ENCODE measurements at places on chromosomes 3 and 15.

- no peak for DNase-seq
These were observed 1.6 kb downstream of the FBXL22 start for GRCh38 chr15:63598473-63599400.

DNA sequence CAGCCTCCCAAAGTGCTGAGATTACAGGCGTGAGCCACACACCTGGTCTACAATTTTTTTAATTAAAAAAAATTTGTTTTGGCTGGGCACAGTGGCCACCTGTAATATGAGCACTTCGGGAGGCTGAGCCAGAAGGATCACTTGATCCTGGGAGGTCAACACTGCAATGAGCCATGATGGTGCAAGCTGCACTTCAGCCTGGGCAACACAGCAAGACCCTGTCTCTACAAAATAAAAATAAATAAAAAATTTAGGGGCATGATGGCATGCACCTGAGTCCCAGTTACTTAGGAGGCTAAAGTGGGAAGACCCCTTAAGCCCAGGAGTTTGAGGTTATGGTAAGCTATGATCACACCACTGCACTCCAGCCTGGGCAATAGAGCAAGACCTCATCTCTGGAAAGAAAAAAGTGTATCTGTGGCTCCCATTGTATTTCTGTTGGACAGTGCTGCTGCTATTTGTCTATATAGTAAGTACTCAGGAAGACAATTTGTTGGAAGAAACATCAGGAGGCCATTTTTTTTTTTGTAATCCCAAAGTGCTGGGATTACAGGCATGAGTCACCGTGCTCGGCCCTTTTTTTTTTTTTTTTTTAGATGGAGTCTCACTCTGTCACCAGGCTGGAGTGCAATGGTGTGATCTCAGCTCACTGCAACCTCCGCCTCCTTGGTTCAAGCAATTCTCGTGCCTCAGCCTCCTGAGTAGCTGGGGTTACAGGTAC lies 27.5 kb upstream of the SH3BP5 start:
- peak; percentile 51 for DNase-seq

DNA sequence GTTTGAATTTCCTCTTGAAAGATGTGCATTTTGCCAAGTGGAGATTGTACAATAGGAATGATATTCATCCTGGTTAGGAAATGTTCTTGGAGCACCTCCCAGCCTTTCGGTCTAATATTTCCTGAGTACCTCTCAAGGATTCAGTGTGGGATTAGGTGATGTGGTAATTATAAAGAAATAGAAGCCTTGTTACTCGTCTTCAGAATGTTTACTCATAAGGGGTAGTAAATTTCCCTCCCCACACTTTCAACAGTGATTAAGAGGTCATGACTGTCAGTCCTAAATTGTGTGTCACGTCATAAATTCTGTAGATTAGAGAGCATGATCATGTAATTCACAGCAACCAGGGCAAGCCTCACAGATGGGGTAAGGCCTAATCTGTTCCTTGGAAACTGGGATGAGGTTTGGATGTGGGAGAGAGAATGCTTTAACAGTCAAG lies 633.1 kb upstream of the TBL1XR1 start:
- peak; percentile 98 for DNase-seq

- peak; percentile 64 for DNase-seq
These were observed 42.6 kb upstream of the TMCO5A start for GRCh38 chr15:37891766-37892368.

DNA sequence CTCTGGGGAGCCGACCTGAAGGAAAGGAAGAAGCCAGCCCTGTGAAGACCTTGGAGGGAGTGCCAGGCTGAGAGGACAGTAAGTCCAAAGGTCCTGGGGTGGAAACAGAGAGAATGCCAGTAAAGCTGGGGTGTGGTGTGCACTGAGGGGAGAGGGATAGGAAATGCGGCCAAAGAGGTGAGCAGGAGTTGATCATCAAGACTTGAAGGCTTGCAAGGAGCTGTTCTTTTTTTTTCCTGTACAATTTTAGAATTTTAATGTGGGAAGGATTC lies 73.8 kb downstream of the SYNPR start:
- no peak for DNase-seq

DNA sequence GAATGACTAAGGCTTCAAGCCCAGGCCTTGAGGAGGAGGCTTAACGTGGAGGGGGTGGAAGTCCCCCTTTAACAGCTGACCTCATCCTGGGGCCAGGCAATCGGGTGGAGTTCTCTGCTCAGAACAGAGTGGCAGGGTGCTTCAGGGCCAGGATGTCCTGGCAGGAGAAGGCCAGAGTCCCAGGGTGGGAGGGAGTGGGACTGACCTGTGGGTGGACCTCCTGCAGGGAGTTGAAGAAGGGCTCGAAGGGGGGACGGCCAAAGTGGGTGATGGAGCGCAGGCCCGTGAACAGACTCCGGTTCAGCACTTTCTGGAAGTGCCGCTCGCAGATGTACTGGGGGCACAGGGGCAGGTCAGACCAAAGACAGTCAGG lies 19.6 kb downstream of the DUOX2 start:
- DNase-seq, result no peak

DNA sequence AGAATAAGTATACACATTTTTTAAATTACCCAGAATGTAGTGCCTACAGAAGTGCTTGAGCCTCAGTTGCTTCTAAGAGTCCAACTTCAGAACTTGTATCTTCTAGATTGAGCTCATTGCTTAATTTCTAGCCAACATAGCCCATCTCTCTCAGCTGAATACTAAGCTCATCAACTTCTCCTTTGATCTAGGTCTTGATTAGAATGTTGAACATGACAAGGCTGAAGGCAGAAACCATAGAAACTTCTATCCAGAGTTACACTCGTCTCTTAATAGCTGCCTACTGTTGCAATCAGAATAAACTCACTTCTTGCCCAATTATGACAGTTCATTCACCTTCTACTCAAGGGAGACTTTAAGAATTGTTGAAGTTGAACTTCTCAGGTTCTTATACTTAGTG lies 327.3 kb upstream of the THBS1 start:
- DNase-seq, result no peak

DNA sequence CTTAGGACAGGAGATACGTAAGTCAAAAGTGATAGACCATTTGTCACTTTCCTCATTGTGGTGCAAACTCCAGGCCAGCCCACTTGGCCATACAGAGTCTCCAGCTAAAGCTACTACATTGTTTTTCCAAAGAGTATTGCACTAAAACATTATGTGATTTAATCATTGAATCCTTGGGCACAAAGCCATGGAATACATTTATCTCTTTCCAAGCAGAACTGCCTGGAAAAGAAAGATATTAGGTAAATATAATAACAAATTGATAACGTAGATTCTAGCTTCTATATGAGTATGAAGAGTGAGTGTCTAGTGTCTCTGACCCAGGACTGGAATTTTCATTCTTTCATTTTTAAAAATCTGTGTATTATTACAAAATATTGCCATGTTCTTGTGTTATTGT lies 863.7 kb upstream of the SEMA6D start:
- DNase-seq, result no peak

GRCh38 chr3:170055209-170055608 lies 17.4 kb downstream of the GPR160 start:
- peak; percentile 44 for DNase-seq

DNA sequence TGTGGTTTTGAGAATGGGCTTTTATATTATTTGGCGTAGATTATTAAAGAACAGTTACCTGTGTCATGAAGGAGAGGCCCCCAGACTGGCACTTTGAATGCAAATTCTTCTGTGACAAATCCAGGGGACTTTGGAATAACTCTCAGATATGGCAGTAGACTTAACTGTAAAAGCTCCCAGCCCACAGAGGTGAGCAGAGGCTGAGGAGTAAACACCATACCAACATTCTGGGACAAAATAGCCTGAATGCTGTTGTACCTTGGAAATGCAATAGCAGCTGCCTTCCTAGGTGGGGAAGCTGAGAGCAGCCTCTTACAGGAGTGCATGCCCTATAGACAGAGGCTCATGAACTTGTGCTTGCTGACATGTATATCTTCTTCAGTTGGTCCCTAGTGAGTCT lies 187.6 kb upstream of the CTDSPL start:
- DNase-seq, result no peak

- peak; percentile 45 for DNase-seq
These were observed 20.5 kb upstream of the ENTPD3 start for GRCh38 chr3:40366203-40367162.

- DNase-seq, result no peak
These were observed 197.0 kb upstream of the KCNH8 start for GRCh38 chr3:18951333-18951732.

DNA sequence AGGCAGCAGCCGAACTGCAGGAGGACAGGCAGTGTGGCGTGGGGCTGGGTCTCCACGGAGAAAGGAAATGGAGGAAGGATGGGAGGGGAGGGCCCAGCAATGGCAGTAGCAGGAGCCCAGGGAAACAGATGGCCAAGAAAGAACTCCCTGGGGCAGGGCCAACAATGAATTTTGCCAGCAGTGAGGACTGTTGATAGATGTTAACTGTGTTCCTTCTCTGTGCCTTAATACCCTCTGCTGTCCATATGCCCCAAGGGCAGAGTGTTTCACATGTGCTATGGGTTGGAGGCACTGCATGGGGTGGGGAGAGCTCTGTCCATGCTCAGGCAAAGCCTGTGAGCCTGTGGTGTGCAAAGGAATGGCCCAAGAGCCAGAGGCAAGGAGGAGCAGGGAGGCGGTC lies 70.8 kb upstream of the POMGNT2 start:
- DNase-seq, result no peak

DNA sequence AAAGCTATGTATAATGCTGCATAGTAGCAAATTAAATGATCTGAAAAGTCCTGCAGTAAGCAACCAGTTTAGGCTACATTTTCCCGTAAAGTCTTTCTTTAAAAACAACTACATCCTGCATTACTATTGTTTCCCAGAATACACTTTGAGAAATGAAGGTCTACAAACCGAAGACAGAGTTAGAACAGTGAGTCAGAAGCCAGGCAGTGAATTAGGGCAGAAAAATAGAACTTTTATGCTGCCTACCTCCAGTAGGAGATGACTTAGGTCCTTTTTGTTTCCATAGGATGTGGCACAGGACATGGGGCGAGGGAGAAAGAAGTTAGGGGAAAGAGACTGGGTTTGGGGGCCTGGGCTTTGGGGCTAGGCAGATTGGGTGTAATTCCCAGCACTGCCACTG lies 127.3 kb downstream of the PPM1L start:
- DNase-seq, result no peak

- DNase-seq, result peak; percentile 63
These were observed 43.0 kb downstream of the ABHD5 start for GRCh38 chr3:43733459-43734384.

DNA sequence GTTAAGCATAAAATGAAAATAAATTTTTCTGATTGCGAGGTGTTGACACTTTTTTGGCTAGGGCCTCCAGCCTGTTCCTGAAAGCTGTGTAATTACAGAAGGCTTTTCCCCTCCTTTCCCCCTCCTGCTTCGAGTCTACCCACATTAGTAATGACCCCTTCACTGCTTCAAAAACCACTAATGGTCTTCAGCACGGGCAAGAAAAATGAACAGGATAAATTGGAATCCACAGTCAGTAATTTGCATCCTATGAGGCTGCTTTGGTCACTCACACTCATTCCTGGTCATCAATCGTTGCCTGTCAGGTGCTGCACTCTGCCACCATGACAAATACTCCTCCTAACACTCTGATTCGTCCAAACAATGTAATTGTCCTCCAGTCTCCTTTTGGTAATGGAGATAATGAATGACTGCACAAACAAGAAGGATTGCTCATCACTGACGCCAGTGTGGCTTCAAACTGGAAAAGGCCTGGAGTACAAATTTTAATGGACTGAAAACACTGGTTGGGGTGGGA lies 148.6 kb downstream of the MEIS2 start:
- DNase-seq, result peak; percentile 97

DNA sequence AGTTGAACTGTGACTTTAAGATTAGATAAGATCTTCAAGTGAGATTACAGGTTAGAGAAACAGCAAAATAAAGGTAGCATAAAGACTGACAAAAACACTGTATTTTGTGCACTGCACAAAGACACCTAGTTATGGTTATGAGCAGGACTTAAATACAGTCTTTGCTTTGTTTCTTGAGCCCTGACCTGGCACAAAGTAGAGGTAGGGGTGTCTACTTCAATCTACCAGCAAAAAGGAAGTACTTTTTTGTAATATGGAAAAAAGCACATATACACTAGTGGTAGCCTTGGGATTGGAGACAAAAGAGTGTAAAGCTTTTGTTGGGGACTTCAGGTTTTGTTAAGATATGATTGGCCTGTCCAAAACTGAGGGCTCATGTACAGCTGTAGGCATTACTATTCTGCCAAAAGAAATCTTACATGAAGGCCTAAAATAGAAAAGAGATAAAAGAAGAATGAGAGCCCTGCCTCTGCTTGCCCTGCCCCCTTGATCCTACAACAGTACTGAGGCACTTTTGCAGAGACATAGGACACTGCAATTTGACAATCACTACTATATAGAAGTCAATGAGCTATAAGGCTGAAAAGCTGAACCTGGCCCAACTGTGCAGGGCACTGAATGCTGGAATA lies 194.3 kb downstream of the CBLB start:
- DNase-seq, result no peak

- DNase-seq, result peak; percentile 59
These were observed 355.4 kb downstream of the OTOL1 start for GRCh38 chr3:161851941-161852566.

GRCh38 chr15:84722628-84723027 lies 6.7 kb upstream of the SEC11A start:
- no peak for DNase-seq
